Activated CD8-positive, alpha-beta T cell treated with anti-CD3 and anti-CD28 coated beads for 36 hours (primary cell): ENCODE measurements at places on chromosomes 13 and 19. TPM values are rescaled to one million over a fixed set of nuclear protein-coding genes. Genes with fewer than 3 reads are reported as not detected.

DNA sequence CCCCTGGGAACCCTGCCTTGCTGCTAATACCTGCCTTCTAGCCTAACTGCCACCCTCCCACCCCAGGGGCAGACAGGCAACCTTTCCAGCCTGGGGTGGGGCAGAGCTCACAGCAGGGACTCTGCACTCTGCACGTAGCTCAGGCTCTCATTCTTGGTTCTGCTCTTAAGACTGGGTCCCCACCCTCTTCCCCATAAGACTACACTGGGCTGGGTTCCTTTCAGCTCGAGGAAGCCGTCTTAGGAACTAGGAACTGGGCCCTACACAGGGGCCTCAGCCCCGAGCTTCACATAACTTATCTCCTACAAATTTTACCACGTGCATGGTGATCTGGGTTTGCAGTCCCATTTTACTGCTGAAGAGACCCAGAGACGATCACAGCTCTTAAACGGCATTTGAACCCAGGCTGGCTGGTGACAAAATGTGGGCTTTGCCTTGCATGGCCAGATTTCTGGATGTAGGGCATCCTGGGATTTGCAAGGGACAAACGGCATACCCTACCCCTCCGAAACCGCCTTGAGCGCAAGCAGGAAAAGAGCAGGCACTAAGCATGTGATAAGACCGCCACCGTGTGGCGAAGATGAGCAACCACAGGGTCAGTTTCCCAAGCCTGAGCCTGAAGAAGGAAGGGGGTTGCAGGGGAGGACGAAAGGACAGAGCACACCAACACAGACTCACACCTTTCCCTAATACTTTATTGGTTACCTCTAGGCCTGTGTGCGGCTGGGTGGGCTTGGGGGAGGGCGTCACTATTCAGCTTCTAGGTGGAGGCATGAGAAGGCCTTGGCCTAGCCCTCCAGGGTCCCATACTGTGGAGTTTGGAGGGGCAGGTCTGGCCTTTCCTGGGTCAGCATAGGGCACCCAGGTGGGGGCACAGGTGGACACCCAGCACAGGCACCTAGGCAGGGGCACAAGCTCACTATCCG, 5.1 kb downstream of the JUNB start:
- peak; percentile 80 for DNase-seq

GRCh38 chr13:44300895-44301638, 72.6 kb upstream of the SERP2 start:
- peak; percentile 26 for DNase-seq

GRCh38 chr13:66803013-66803807, 426.9 kb downstream of the PCDH9 start:
- no peak for DNase-seq

GRCh38 chr19:18044825-18045304, 36.9 kb downstream of the ARRDC2 start:
- peak; percentile 98 for DNase-seq

DNA sequence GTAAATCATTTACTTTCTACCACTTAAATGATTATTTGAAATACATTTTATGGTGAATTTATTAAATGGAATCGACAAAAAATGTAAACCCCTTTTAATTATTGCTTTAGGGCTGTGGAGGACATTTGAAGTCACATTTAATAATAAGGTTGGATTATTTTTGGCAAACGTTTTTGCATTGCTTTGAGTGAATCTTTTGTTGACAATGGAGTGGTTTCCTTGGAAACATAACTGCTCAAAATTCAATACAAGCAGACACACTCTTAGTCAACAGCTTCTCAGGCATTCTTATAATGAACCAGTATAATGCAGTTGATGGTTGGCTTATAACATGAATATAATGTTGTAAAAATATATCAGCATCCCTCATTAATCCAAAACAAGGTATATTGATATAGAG, 104.7 kb downstream of the DCLK1 start:
- no peak for DNase-seq

DNA sequence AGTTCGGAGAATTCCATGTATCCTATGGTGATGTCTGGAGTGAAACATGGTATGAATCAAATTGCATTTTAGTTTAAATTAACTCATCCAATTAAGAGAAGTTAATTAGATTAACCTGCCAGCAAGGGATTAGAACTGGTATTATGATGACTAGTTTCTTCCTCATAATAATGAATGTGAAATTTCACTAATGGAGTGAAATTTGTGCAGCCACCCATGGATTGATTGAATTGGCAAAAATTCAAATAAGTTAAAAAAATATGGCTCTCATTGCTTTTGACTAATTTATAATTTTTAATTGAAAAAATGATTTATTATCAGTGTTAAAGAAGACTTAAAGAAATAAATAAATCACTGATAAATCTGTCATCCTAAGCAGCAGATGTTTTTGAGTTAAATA, 232.0 kb downstream of the KCNRG start:
- DNase-seq, result no peak

DNA sequence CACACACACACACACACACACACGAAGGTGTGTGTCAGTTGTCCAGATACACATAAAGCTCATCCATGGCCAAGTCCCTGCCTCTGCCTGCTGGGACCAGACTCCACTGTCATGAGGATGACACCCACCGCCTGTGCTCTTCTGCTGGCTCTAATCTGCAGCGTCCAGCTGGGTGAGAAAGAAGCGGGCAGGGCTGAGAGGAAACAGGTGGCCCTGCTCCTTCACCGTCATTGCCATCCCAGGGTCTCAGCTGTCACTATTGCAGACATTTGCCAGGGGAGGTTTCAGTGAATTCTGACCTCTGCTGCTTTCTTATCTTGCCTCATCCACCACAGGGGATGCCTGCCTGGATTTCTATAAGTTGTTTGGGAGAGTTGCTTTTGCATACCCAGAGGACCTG, 31.4 kb downstream of the SCGB2B2 start:
- DNase-seq, result no peak

DNA sequence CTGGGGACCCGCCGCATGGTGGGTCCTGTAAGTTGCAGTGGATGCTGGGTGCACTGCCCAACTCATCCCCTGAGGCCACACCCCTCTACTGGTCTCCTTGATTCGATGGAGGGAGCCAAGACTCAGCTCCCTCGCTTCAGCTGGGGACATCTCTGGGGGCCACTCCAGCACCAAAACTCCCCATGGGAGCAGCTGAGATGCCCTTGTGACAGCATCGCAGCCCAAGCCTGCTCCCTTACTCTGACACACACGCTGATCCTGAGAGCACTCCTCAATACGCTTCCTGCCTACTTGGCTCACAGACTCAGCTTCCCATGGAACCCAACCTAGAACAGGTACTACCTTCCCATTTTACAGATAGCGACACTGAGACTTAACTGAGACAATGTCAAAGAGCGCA, 56.2 kb downstream of the PEPD start:
- no peak for DNase-seq

DNA sequence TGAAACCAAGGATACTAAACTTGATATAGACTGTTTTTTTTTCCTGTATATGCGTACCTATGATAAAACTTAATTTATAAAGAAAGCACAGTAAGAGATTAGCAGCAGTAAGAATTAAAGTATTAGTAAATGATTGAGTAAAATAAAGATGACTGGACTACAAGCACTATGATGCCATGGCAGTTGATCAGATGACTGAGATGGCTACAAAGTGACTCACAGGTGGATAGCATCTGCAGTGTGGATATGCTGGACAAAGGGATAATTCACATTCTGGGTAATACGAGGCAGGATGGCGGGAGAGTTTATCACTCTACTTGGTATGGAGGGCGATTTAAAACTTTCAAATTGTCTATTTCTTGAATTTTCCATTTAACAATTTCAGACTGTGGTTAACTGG, 11.8 kb downstream of the HTR2A start:
- no peak for DNase-seq

DNA sequence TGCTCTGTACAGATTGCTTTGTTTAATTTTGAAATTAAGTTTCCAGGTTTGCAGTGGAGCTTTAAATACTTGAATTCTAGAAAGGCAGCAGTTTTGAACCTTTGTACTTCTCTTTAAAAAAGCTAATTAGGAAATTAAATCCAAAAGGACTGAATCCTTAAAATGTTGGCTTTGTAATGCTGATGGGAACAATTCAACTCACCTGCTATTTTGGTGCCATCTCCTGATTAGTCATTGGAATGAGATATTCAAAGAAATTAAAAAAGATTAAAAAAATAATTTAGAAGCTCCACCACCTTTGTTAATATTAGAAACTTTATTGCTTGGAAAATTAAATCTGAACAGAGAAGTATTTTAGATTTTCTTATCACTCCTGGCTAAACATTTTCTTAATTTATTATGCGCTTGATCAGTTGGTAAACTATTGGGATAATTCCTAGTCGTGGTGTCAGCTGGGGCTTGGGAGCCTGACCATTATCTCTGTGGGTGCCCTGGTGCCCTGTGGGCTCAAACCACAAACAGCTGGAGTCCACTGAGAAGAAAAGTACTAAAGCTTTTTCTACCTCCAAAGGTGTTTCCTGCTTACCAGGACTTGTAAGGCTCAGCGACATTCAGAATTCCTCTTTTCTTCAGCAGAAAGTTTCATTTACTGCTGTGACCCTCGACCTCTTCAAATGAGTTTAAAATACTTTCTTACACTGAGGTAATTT, 540.4 kb downstream of the DIAPH3 start:
- no peak for DNase-seq

DNA sequence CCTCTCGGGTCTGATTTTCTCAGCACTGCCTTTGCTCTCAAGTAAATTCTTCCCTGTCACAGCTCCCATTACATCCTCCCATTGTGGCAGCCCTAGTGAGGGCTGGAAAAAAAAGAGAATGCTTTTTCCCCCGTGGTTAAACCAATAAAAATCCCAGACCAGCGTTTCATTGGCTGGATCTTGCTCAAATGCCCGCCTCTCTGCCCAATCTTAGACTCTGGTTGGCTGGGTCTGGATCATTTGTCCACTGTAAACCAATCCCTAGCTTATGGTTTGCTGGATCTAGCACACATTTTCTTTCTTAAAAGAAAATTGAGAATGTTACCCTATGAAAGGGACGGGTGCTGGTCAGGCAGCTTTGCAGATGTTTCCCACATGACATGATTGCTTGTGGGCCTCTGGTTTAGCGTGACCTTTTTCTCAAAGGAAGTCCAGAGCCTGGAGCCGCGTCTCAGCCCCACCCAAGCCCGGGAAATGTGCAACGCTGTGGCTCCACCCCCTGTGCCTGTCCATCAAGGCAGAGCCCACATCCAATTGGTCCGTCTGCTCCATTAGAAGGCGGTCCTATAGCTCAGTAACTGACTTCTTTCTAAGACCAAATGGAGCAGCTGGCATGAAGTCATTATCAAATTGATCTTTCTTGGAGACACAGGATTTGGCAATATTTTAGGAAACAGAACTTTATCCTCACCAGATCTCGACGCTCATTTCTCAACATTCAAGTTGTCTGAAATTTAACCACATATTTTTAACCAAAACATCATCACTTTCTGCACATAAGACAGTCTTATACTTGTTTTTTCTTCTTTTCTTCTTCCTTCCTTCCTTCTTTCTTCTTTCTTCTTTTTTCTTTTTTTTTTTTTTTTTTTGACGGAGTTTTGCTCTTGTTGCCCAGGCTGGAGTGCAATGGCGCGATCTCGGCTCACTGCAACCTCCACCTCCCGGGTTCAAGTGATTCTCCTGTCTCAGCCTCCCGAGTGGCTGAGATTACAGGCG, 2.6 kb upstream of the MCEMP1 start:
- DNase-seq, result peak; percentile 57

DNA sequence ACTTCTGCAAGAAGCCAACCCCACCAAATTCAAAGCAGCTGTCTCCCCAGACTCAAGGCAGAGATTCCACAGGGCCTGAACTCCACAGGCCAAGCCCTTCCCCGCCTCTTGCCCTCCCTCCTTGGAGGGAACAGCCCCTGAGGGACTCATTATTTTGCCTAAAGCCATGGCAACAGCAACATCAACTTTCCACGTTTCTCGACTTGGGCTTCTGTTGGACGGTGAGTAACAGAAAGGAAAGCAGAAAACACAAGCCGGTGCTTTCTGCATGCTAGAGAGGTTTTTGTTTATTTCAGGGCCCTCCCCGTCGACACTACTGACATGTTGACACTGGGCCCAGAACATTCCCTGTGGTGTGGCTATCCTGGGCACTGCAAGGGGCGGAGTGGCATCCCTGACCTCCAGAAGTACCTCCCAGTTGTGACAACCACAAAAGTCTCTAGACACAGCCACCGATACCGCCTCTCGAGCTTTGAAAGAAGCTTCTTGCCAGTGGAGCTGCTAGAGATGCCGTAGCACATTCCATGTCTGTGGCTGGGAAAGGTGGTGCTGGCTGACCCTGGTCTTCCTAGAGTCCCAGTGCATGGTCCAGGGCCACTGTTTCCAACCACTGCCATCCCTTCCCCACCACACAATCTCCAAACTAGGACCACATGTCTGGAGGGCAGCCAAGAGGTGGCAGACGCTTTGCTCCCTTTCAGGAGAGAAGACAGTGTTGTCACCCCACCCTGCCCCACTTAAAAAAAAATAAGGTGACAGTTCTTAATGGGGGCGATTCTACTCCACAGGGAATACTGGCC, 12.8 kb downstream of the CAPS start:
- no peak for DNase-seq

GRCh38 chr19:12984683-12985048, 10.6 kb upstream of the NFIX start:
- DNase-seq, result no peak

DNA sequence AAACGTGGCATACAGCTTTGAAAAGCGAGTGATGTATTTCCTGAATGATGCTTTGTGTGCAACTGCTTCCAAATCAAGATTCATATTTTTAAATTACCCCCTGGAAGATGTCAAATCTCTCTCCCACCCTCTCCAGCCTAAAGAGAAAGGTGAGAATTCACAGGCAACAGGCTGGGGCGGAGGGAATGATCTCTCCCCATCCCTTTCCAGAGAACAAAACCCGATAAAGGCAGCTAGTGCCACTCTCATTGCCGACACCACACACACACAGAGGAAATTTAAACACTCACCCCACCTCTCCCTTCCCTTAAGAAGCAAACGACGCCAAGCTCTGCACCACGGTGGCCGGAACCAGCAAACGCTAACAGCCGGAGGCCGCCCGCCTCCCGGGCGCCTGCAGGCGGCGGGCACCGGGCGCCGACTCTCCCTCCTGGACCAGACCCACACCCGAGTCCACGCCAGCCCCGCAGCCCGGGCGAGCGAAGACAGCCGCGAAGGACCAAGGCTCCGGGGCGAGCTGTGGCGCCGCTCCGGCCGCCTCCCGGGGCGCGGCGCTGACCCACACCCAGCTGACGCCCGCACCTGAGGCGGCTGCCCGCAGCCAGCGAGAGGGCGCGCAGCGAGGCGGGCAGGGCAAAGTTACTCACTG, 477 bp downstream of the LNX2 start:
- peak; percentile 52 for DNase-seq

The ZNF626 gene
- 11.1 TPM for total RNA-seq

The IGFL2 gene
- total RNA-seq, result not detected

The AP1M2 gene
- total RNA-seq, result not detected

The CYP2B6 gene
- total RNA-seq, result not detected

The TJP3 gene
- total RNA-seq, result 0.69 TPM

The INSR gene
- 1.0 TPM for total RNA-seq

The CGB8 gene
- not detected for total RNA-seq

The CNN1 gene
- total RNA-seq, result not detected

The PET100 gene
- total RNA-seq, result 71.8 TPM

The FGF21 gene
- total RNA-seq, result not detected

The NANOS3 gene
- 0.56 TPM for total RNA-seq

The CCDC70 gene
- 0.45 TPM for total RNA-seq

The CEACAM16 gene
- total RNA-seq, result not detected

The UHRF1 gene
- total RNA-seq, result 175 TPM
